CD4-positive, alpha-beta memory T cell (primary cell): ENCODE measurements at places on chromosomes 4 and X. TPM values are rescaled to one million over a fixed set of nuclear protein-coding genes. Genes with fewer than 3 reads are reported as not detected.

The COL25A1 gene
- 0.06 TPM for total RNA-seq

The KLHL4 gene
- total RNA-seq: not detected

The TNIP3 gene
- 0.38 TPM for total RNA-seq

The RGN gene
- total RNA-seq: not detected
